ENCODE measurements at places on chromosomes 4 and X.

DNA sequence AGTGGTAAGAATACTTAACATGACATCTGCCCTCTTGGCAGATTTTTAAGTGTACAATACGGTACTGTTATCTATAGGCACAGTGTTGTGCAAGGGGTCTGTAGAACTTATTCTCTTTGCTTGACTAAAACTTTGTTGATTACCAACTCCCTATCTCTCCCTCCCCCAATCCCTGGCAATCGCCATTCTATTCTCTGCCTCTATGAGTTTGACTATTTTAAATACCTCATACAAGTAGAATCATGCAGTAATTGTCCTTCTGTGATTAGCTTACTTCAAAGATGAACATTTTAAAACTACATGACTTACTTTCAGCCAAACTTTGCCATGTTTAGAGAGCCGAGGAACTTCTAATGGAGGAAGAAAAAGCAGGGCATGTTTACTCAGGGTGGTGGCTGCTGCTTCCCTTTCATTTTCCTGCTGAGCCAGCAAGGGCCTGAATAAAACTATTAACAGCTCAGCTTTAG, 62.4 kb downstream of the APOO start:
- DNase-seq: no peak

GRCh38 chr4:140515423-140515822, 8.5 kb upstream of the ELMOD2 start:
- no peak for DNase-seq

DNA sequence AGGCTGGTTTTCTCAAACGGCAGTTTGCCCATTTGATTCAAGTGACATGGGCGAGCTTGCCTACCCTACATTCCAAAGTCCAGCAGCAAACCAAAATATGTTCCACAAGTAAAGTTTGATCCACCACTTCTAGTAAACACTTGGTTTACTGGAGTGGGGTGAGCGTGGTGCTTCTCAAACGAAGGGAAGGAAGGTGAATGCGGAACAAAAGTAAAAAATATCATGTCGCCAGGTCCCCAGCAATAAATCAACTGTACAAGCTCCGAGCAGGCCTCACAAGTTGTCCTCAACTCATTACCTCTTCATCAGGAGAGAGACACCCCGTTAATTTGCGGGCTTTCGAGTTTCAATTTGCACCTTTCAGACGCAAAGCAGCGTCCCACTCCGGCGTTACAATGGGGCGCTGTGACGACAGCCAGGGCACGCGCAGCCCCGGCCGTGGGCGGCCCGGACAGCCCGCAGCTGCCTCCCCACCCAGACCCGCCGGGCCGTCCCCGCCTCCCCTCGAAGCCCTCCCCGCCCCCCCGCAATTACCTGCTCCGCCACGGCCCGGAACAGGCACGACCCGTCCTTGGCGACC, 1.0 kb downstream of the OTUD4 start:
- DNase-seq: peak; percentile 58

DNA sequence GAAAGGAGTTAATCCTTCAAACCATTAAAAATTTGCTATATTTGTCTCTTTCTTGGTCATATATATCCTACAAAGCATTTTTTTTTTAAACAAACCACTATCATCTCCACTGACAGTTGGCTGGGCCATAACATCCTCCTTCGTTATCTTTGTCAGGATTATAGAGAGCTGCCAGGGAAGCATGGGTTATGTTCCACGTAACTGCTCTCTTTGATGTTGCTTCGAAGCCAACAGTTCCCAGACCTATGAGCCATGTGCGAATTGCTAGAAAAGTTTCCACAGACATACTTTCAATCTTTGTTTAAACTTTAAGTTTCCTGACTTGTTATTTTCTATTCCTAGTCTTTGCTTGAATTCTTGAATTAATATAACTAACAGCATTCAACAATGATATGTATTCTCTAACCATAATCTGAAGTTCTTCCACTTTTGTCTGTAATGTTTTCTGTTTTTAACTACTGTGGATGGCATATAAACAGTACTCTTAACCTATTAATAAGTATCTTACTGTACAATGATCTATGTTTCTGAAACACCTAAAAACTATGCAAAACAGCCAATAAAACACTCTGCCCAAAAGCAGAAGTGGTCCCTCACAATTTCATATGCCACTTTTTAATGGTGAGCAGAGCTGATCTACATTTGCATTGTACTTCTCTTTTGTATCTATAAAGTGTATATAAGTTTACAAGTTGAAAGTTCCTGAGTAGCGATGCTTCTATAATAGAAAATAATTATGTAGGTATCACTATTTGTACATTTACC, 37.9 kb downstream of the EREG start:
- DNase-seq: no peak

All from stimulated activated CD8-positive, alpha-beta memory T cell treated with anti-CD3 and anti-CD28 coated beads, Interleukin-4, amount 100 ng/mL, for 1 hour (primary cell).